ENCODE measurements at places on chromosomes 7 and 10.
A peak's percentile ranks its signal among the peaks of the same experiment; 100 is the strongest.

GRCh38 chr10:123901621-123902020, 10.0 kb upstream of the CPXM2 start:
- DNase-seq, result no peak

- no peak for DNase-seq
Measured at GRCh38 chr7:8068892-8069686, 100.5 kb downstream of the GLCCI1 start.

DNA sequence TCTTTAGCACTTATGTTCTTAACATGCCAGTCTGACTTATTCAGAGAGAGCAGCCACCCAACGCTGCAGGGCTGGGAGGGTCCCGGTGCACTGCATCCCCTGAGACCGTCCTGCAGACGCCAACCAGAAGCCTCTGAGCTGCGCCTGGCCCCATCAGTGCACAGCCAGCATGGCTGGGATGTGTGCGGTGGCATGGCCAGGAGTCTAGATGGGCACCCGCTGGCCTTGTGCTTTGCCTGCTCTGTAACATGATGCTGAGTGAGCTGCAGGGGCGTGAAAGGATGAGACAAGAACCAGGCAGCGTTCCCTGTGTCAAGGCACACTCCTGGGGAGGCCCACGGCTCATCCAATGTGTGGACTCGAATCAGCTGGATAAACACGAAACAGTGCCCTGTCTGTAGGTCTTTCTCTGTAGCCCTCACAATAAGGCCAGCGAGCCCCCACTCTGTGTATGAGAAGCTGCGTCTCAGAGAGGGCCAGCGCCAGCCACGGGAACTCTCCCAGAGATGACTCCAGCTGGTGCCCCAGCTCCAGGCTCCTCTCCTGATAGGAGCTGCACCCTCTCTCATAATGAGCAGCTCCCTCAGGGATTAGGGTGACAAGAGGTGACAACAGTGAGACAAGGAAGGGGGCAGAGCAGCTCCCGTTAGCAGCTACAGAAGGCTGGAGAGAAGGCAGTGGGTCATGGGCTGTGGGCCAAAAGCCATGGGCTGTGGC, 96.8 kb downstream of the TNS3 start:
- no peak for DNase-seq

DNA sequence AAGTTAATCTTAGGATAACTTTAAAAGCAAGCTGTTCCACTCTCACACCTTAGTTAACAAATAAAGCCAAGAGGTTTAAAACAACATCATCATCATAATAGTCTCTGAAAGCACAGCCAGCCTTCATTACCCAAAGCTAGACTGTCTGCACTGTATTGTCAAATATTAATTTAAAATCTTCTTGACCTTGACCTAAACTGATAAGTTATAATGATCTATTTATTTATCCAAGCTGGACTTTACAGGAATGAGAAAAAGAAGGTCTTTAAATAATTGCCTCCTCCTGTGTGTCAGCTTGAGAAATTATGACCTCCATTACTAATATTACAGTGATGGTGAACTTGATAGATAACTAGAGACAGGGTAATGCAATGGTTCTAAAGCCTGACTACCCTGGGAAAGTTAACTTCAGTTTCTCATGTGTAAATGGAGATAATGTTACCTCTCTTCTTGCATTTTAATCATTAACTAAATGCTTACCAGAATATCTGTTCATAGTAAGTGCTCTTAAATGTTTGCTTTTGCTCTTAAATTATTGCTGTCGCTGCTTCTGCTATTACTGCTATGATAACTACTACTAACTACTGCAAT, 111.0 kb downstream of the KAT6B start:
- no peak for DNase-seq

- no peak for DNase-seq
Measured at GRCh38 chr7:8051373-8051772, 82.8 kb downstream of the GLCCI1 start.

DNA sequence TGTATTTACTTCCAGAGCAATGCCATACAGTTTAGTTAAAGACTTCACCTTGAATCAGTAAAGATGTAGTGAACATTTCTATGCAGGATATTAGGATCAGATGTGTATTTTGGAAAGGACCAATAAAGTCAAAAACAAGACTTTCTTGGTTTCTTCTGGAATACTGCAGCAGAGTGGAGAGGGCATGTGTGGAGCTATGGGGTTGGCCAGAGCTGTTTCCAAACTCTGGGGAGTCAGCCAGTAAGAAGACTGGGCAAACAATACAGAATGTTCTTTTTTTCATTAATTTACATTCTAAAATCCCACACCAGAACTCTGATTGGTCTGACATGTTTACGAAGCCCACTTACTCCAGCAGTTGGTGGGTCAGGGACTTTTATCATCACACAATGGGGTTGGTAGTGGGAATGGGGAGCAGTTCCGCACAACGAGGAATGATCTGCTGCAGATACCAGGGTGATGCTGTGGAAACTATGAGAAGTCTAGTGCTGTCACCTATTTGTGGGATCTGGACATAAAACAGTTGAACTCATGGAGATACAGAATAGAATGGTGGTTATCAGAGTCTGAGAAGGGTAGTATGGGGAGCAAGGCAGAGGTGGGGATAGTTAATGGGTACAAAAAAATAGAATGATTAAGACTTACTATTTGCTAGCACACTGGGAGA, 267.7 kb downstream of the MALRD1 start:
- no peak for DNase-seq

GRCh38 chr7:13890793-13891192, 98.7 kb downstream of the ETV1 start:
- DNase-seq, result no peak

DNA sequence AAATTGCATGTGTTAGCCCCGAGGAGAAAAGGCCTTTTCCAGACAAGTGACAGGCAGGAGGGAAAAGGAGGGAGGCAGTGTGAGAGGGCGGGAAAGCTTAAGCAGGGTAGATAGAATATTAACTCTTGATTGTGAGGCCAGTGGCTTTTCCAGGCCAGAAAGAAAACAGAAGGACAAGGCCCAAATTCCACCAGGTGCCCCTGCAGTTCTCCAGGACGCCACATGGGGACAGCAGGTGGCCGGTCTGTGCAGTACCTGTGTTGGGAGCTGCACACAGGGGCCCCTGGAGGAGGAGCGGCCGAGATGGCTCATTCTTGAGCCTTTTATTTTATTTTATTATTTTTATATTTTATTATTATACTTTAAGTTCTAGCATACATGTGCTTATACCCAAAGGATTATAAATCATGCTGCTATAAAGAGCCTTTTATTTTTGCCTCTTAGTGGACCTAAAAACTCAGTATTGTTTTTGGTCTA, 141.3 kb upstream of the KLF14 start:
- no peak for DNase-seq

DNA sequence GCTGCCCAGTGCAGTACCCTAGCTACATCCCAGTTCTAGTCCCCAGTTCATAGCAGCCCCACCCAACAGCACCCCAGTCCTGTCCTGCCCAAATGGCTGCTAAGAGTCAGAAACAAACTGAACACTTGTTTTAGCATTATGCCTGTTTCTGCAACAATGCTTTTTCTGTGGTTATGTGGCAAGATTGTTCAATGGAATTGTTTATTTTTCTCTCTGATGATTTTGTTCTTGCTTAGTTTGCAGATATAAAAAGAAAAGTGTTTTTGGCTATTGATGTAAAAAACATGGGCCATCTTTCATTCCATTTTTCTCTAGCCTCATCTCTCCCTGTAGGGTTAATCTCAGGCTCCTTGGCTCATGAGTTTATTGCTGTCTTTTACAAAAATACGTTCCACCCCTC, 42.5 kb downstream of the LRRC4 start:
- DNase-seq, result no peak

- DNase-seq, result peak; percentile 62
Measured at GRCh38 chr7:106369352-106369751, 84.6 kb upstream of the NAMPT start.

GRCh38 chr10:100192350-100192749, 6.5 kb upstream of the ERLIN1 start:
- no peak for DNase-seq

DNA sequence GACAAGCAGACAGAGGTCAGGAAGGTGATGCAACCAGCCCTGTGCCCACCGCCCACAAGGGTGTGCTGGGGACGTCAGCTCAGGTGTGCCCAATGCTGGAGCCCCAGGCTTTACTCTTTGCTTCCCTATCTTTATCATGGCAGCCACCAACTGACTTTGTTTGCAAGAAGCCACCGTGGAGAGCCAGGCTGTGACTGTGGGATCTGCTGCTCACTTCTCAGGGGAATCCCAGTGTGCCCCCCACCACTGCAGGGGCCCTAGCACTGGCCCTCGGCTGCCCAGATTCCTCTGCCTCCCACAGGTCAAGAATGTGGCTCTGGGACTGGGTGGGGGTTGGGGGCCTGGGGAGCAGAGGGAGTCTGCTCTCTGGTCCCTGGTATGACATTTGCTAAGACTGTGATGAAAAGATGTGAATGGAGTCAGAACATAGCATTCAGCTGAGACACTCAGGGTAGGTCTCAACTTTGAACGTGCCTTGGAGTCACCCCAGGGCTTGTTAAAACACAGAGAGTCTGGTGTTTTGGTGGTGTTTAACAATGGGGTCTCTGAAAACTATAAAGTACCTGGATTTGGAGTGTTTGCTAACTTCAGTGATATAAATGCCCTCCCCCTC, 47.3 kb downstream of the ARHGAP22 start:
- DNase-seq, result no peak

DNA sequence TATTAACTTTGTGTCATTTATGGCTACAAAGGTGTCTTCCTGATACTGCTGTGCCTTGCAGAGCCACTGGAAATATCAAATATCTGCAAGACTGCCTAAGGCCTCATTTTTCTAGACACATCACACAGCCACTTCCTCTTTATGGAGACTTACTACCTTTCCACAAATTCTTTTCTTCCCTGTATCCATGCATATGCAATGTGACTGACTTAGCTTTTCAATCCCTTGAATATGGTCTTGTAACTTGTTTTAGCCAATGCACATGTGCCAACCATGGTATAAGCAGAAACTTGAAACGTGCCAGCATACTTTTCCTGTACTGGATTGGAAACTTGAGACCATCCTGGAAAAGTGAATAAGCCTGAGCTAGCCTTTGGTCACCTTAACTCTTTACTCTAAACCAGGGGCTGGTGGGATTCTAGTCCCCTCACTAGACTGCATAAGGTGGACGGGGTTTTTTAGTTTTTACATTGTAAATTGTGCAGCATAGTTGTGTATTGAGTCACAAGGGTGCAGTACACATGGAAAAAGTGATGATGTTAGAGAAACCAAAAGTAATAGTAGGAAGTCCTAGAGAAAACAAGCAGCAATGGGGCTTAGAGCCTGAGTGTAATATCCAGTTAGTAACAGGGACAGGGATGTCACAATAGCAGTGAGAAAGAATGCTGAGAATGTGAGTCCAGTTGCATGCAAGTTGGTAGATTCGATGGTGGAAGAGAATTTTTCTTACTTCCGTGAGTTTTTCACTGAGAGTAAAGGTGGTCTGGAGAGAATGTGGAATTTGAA, 879.5 kb downstream of the SORCS1 start:
- DNase-seq, result no peak

DNA sequence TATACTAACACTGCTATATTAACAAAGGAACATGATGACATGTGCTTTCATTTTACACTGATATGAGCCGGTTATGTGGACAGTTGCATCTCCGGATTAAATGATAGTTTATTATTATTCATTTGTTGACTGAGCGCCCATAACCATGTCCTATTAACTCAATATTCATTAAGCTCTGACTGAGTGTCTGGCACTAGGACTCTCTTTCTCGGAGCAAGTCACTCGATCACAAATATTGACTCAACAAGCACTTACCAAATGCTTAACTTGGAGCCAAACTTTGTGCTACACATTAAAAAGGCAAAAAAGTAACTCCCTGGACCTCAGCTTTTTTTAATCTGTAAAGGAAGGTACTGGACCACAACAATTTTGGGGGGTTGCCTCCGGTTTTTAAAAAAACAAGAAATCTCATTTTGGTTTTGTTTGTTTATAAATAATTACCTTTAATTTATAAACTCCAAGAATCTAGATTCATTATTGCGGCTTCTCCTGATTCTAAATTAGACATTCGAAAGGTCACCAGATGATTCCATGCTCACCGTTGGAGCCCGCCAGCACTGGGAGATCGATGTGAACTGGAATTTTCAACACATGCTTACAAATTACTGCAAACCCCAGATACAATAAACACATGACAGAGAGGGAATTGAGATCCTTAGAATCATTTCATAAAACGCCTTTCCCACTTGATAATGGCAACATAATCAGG, 8.9 kb upstream of the LYZL1 start:
- DNase-seq, result no peak

- DNase-seq, result no peak
Measured at GRCh38 chr7:118169146-118169545, 14.8 kb upstream of the LSM8 start.

DNA sequence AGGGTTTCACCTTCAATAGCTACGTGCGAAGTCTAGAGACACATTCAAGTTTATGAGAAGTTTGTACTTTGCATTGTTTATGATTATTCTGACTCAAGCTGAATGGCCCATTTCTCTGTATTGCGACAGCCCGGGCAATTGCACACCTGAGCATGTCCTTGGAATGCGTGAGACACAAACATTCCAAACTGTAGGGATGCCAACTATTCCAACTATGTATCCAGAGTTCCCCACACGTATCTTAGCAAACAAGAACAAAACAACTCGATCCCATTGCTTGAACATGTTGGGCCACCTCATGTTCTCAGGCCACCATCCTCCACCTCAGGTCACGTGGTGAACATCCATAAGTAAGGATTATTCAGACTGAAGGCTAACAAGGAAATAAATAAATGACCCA, 51.4 kb upstream of the EGFR start:
- DNase-seq, result no peak

GRCh38 chr10:3902054-3902808, 117.2 kb upstream of the KLF6 start:
- no peak for DNase-seq

DNA sequence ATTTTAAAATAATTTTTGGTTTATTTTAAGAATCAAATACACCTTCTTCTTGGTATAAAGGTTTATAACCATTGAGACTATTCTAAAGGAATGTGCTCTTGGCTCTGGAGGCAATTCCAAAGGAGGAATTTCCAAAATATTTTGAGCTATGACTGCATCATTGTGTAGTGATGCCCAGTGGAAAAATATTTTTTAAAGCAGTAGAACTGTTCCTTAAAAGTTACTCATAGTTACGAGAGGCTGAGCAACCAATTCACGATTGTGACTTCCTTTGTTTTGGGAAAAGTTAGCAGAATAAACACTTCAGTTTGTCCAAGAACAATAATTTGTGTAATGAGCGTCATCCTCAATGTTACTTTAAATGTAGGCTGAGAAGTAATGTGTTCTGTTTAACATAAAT, 233.6 kb downstream of the BAMBI start:
- no peak for DNase-seq

All from HFF-Myc (cell line).